ENCODE measurements at places on chromosomes 2 and 18.
A peak's percentile ranks its signal among the peaks of the same experiment; 100 is the strongest.

- DNase-seq, result no peak
Measured at GRCh38 chr2:30268296-30268871, 37.0 kb downstream of the LBH start.

DNA sequence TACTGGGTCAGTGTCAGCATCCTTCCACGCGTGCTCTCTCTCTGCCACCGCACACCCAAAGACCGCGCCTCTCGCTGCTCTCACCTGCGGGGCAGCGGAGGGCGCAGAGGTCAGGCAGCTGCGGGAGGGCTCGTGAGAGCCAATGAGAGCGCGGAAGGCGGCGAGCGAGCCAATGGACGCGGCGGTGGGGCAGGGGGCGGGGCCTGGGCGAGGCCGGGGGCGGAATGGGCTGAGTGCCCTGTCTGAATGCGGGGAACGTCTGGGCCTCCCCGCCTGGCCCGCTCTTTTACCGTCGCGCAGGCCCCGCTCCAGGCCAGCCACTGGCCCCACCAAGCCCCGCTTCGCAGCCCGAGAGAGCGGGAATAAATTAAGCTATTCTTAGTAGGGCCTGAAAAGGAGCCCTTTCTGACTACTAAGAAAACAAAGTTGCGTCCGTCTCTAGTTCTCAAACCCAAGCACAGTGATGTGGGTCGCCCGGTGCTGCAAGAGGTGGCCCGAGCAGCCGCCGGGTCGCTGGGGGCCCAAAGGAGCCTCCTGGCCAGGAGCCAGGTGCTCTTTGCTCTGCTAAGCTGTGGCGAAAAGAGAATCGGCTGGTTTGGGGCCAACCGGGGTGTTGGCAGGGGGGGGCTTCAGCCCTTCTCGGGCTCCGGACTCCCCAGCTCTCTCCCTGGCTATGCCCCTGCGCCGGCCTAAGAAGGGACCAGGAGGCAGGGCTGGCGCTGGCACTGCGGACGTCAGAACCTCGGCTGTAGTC, 81.1 kb upstream of the GLI2 start:
- no peak for DNase-seq

DNA sequence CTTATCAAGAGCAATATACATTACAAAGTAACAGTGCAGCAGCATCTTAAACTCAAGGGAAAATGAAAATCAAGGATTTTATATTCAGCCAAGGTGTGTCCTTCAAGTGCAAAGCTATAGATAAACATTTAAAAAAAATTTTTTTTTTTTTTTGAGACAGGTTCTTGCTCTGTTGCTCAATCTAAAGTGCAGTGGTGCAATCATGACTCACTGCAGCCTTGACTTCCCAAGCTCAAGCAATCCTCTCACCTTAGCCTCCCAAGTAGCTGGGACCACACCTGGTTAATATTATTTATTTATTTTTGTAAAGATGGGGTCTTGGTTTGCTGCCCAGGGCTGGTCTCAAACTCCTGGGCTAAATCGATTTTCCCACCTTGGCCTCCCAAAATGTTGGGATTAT, 9.0 kb downstream of the CDKL4 start:
- DNase-seq, result no peak

DNA sequence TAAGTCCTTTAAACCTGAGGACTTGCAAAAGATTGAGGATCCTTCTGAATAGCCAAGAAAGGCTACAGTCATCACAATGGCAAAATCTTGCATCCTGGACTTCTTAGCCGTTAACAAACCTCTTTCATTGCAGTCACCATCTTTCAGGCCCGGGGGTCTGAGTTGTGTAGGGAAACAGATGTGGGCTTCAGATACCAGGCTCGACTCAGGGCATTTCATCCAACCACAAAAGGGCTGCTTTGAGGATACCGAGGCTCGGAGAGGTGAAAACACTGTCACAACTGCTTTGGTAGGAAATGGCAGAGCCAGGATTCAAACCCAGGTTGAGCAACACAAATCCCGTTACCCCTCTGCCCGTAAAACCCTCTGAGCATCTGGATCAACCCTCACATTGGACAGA, 147.4 kb downstream of the TFCP2L1 start:
- DNase-seq, result no peak

GRCh38 chr2:120966510-120967254, 231.0 kb downstream of the GLI2 start:
- DNase-seq, result no peak

DNA sequence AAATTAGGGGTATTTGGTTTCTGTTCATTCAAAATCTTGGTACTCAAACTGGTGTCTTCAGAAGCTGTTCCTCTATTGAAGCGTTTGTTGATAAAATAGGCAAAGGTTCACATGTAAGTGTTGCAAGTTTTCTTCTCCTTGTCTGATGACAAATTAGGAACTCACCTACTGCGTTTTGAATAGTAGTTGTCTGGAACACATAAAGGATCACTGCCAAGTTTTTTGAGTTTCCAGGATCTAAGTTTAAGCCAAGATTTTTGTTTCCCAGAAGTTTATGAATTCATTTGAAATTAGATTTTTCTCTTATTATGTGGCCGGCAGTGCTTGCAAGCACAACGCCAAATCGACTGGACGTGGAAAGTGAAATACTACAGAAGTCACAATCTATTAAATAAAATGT, 85.4 kb downstream of the ARHGEF33 start:
- no peak for DNase-seq

DNA sequence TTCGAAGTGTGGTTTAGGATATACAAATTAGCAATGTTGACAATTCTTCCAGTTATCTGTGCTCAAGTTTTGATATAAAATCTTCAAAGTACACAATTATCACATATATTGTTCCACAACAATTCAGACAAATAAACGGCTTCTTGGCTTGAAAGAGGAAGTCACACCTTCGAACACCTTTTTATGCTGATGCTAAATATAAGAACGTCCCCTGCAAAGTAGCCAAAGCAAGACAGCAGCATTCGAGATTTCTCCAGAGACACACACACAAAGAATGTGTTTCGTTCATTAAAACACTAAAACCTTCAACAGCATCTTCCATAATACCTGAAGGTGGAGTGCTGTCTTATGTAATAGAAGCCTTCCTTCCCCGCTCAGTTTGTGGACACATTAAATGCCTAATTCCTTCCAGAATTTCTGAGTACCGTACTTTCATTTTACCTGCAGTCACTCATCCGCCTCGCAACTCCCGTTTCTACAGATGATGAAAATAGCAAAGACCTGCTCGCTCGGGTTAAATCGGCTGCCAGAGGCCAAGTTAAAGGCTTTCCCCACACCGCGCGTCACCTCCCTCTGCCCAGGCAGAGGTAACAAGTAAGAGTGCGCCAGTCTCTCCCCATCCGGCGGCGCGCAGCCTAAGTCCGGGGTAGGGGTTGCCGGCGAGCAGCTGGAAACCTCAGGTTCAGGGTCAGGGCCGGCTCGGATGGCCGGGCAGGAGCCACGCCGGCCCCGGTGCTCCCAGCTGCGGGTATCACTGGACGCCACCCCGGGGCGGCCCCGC, 847 bp downstream of the SERPINE2 start:
- peak; percentile 30 for DNase-seq

GRCh38 chr2:200416878-200417277, 93.0 kb downstream of the KCTD18 start:
- no peak for DNase-seq

GRCh38 chr2:97722227-97722626, 8.9 kb downstream of the ZAP70 start:
- no peak for DNase-seq

- no peak for DNase-seq
Measured at GRCh38 chr2:233828546-233829192, 25.7 kb downstream of the HJURP start.

GRCh38 chr2:67613227-67613626, 216.1 kb downstream of the ETAA1 start:
- DNase-seq, result no peak

DNA sequence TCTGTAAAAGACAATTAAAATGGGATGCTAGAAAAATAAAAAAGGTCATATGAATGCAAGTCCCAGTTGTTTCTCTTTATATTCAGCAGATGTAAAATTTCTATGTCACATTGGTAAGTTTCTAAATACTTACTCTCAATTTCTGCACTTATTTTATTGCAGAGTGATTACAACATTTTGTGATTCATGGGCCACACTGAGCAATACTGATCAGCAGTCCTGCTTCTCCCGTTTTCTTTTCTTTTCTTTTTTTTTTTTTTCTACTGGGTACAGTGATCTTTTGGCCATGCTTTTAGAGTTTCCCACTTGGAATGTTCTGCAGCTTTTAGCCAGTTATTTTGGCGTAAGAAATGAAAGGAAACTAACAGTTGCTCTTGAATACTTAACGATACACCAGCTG, 38.8 kb downstream of the LIMS1 start:
- no peak for DNase-seq

GRCh38 chr18:77207540-77207939, 42.1 kb upstream of the GALR1 start:
- DNase-seq, result peak; percentile 3

DNA sequence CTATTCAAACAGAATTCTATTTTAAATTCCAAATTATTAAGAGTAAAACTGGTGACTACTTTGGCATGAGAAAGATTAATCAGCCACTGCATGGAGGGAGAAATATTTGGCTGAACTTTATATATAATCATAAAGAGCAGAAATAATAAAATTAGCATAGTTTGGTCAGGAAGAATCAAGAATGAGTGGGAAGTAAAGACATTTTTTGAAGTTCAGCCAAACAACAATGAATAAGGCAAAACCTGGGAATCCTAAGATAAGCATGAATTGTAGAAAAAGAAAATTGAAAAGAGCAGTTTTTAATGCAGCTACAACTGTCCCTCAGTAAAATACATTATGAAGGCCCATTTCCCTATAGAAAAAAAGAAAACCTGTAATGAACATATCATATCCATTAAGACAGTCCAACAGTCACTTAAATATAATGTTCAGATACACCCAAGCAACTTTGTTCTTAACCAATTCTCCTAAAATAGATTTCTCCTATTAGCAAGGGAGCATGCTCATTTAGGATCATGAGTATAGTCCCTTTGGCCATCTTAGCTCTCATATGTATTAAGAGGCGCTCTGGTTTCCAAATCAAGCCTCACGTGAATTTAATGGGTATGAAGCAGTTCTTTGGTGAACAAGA, 6.5 kb downstream of the TMEM17 start:
- DNase-seq, result no peak

DNA sequence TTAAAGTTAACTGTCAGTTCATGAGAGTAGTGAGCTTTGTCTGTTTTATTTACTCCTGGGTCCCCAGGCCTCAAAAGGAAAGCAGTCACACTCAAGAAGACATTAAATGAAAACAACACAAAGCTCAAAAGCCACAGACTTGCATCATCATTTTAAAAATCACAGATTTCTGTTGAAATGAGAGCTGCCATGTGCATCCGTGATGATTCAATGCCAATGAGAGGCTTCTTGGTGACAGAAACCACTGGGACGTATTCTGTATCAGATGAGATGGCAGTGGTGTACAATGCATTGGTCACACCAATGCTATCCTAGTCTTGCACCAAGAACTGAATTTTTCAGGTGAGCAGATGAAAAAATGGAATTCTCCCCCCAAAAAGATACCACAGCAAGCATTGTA, 204.8 kb downstream of the ANAPC1 start:
- DNase-seq, result no peak

DNA sequence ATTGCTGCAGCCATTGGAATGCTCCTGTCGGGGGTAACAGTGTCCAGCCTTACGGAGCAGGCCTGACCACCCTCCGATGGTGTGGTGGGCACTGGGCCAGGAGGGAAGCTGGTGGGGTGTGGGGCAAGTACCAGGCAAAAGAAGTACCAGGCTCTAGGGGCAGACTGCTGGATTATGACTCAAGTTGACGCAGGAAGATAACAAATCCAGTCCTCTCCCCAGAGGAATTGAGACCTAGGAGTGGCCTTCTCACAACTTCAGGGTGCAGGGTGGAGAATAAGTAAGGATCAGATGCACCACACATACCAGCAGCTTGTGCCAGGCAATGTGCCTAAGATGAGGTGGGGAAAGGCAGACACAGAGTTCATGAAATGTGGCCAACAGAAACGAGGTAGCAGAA, 37.9 kb downstream of the SEMA4F start:
- DNase-seq, result no peak

DNA sequence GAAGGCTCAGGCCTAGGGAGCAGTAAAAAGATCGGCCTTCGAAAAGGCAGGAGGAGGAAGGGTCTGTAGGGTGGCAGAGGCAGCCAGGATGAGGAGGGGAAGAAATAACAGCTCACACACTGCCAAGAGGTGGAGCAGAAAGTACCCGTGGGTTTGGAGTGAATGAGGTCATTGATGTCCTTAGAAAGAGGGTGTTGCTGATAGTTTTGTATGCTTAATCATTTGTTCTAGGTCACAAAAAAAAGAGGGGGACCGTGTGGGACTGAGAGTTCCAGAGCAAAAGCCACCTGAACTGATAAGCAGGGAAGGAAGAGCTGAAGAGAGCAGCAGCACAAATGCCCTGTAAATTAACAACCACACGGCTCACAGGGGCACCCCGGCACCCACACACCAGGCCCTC, 140.4 kb downstream of the FAM161A start:
- DNase-seq, result no peak

DNA sequence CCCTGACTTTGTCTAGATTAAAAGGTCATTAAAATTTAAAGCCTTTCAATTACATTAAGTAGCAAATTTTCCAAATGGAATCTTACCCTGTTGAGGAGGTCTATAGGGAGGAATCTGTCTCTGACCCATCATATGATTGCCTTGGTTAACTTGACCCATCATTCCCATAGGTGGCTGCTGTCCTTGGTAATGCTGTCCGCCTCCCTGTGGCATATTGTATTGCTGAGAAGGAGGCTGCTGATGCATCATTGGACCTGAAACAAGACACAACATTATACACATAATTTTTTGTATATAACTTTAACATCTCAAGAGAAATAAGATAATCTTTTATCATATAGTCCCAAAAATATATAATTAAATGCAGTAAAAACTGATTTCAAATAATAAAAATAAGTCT, 51.2 kb downstream of the SS18 start:
- DNase-seq, result no peak

DNA sequence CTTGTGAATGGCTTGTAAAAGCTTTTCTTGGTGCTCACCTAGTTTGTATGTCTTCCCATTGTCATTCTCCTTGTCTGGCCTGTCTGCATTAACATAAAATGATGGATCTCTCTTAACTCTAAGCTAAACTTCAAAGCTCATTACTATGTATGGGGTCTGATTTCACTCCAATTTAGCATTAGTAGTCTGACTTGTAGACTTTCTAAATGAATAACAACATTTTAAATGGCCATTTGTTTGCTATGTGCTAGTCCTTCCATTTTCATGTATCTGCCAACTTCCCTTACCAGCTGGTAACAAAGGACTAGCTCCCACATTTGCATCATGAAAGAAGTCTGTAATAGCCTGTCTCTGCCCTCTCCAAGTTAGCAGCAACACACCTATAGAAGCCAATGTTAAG, 324.2 kb upstream of the RGPD4 start:
- DNase-seq, result no peak

GRCh38 chr2:231682603-231683291, 25.6 kb upstream of the PTMA start:
- no peak for DNase-seq

GRCh38 chr2:234335661-234336228, 161.1 kb downstream of the ARL4C start:
- DNase-seq, result no peak

DNA sequence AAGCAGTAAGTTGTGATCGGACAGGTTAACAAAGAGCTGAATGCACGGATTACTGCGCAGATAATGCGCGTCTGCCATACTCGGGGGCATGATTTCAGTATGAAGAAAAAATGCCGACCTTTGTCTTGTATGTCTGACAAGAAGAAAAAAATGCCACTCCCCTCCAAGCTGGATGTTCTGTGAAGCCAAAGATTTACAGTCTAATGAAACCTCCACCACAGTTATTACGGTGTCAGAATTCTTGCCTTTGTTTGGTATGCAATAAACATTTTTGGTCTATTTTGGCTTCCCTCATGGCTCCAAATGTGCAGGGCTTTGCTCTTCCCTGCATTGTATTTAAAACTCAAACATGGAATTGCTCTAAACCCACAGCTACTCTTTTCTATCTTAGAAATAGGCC, 72.2 kb upstream of the THUMPD2 start:
- no peak for DNase-seq

Data from stimulated activated CD4-positive, alpha-beta T cell treated with anti-CD3 and anti-CD28 coated beads, Interleukin-1b, Interleukin-23, amount 100 ng/mL, for 1 hour (primary cell).